ENCODE measurements at places on chromosomes 6 and 20.

GRCh38 chr6:158642097-158642601 lies 2.4 kb downstream of the DYNLT1 start:
- DNase-seq, result no peak

- DNase-seq, result no peak
Measured at GRCh38 chr6:129253727-129254126, 370.8 kb downstream of the LAMA2 start.

GRCh38 chr6:37168811-37169495 lies 999 bp upstream of the PIM1 start:
- DNase-seq, result peak; percentile 52

DNA sequence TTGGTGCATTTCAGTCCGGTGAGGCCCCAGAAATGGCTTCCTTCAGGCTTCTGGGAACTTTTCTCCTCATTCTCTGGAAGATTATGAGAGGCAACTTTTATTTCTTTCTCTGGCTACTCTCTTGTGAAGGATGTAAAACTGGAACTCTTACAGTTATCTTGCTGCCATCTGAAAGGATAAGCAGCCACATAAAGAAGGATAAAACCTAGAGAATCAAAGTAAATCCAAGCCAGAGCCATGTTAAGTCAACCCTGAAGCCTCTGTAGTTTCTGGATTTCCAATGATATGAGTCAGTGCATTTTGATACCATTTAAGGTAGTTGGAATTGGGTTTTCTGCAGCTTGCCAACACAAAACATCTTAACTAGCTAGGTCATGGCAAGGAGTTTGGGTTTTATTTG lies 123.6 kb downstream of the MEI4 start:
- no peak for DNase-seq

Data from CD4-positive, alpha-beta T cell treated with Interleukin-2 at 100 ng/mL for 4 hours (primary cell).